H4 (cell line): ENCODE measurements at places on chromosomes 5 and 9. TPM values are rescaled to one million over a fixed set of nuclear protein-coding genes. Genes with fewer than 3 reads are reported as not detected.

DNA sequence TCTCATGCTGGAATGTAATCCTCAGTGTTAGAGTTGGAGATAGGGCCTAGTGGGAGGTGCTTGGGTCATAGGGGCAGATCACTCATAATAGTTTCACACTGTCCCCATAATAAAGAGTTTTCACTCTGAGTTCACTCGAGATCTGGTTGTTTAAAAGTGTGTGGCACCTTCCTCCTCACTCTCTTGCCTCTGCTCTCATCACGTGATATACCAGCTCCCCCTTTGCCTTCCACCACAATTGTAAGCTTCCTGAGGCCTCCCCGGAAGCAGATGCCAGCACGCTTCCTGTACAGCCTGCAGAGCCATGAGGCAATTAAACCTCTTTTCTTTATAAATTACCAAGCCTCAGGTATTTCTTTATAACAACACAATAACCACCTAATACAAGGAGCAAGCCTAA, 3.8 kb upstream of the KLHL3 start:
- DNase-seq: no peak

ZNF782 gene
- 1.5 and 2.7 TPM in 2 replicates for total RNA-seq

DNA sequence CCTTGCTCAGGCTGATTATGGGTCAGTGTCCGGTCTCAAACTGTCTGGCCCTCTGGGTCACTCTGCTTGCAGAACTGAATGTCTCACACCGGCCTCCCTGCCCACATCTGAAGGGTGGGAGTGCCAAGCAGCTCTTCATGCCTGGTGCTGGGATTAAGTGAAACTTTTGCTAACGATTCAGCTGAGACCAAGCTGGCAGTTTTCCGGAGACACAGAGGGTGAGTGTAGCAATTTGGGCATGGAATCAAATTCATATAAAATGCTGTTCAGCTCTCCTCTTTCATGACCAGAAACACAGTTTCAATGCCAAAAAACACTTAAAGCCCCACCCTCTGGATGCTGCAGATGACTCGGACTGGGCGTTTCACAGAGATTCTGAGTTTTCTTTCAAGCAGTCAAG, 207.5 kb downstream of the NXNL2 start:
- DNase-seq: peak; percentile 64

- no peak for DNase-seq
Observed at GRCh38 chr9:107158321-107158720, 124.8 kb upstream of the RAD23B start.

SLC34A3 gene
- not detected in 2 replicates for total RNA-seq

DNA sequence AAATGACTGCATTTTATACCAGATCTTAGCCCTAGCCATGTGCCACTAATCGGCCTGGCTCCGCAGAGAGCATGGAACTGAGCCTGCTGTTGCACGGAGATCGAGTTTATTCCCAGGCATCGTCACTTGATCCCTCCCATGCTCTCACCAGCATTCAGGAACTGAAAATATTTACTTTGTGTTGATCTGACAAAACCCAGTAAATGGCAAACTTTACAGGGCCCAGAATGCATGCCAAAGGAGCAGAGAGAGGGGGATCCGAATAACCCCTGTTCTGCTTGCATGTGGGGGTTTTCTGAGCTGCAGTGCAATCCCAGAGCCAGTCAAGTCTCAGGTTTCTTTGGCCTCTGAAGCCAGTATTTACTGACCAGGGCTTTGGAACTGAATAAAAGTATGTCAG, 87.3 kb downstream of the GAS1 start:
- no peak for DNase-seq

NR2F1 gene
- 6.5 and 10.3 TPM in 2 replicates for total RNA-seq

GRCh38 chr5:61254969-61255555, 77.0 kb upstream of the ZSWIM6 start:
- DNase-seq: no peak

DNA sequence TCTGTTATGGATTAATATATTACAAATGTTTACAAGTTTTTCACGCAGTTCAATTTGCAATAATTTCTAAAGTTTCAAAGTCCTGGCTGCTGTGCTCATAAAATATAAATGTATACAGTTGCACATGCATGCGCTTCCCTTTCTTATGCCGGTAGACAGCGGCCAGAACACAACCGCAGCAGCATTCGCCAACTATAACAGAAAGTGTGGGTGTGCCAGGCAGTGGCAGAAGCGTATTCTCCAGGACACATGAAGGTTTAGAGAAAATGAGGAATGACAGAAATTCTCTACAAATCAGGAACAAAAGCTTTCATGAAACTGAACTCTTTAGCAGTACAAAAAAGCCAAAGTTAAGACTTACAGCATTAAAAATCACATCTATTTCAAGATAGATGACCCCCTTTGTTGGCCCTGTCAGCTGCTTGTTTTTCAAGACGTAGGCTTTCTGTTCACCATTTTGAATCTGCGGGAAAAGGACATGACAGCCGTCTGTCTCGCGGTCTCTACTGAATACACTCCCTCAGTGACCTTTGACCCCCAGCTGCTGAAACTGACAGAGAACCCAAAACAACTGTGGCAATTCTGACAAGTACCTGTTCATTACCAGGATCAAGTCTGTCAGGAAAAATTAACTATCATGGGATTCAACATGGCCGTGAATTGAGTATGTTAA, 252.2 kb downstream of the SLF1 start:
- no peak for DNase-seq

GRCh38 chr9:71806901-71807307, 38.6 kb upstream of the CEMIP2 start:
- DNase-seq: peak; percentile 80

TMEM215 gene
- 0.08 TPM in 1 of 2 replicates, not detected in the other for total RNA-seq

GRCh38 chr9:129871046-129871445, 35.8 kb downstream of the USP20 start:
- no peak for DNase-seq

GPR150 gene
- not detected in 2 replicates for total RNA-seq

IL5 gene
- total RNA-seq: not detected in 2 replicates

CLTB gene
- 80.4 and 81.9 TPM in 2 replicates for total RNA-seq

DNA sequence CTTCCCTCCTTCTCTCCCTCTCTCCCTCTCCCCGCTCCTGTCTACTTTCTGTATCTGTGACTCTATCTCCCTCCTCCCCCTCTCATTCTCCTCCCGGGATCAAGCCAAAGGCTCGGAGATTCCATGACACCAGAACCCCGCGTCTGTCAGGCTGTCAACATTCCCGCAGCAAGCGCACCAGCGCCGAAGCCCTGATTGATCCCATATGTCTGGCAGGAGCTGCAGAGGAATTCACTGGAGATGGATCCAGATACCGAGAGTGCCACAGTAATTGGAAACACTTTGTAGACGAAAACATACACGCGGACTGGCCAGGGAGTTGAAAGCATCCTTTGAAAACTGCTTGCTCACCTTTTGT, 300 bp upstream of the SVEP1 start:
- DNase-seq: peak; percentile 8
